ENCODE measurements at places on chromosomes 7 and 10. TPM values are rescaled to one million over a fixed set of nuclear protein-coding genes. Genes with fewer than 3 reads are reported as not detected.

GRCh38 chr10:60908031-60908430 is 36.0 kb downstream of the RHOBTB1 start:
- no peak for DNase-seq

DNA sequence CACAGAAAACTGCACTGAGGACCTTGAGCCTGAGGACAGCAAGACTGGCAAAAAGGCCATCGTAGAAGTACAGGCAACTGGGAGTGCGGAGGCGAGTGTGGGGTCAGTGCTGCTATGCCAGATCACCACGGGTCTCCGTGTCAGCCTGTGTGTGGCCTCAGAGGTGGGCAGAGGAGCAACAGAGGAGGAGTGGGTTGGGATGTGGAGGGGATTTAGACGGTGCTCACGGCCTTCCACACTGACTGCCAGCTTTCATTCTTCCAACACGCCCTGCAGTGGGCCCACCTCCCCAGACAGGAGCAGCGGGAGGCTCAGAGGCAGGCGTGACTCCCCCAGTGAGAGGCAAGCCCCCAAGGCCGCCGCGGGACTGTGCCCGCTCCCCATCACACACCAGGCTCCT is 17.0 kb upstream of the ZMIZ1 start:
- no peak for DNase-seq

DNA sequence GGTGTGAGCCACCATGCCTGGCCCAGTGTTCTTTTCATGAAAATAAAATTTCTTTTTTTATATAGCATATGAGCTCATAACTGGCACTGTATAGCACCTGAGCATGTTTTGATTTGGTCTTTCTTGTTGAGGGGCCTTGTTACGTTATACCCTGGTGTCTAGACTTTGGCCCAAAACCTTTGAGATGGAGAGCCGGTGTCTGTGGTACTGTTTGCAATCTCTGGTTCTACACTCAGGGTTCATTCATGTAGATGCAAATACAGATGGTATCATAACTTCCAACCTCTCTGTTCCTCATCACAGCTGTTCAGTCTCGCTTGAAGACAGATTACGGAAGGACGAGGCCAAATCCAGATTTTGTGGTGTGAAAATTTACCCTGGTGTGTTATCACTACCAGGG is at the start of gene TAS2R5:
TAS2R5 (plus strand) TSS at position 301 of the 400 bp plus-strand sequence. CDS start 145 bp downstream, outside the sequence.
- DNase-seq = no peak

DNA sequence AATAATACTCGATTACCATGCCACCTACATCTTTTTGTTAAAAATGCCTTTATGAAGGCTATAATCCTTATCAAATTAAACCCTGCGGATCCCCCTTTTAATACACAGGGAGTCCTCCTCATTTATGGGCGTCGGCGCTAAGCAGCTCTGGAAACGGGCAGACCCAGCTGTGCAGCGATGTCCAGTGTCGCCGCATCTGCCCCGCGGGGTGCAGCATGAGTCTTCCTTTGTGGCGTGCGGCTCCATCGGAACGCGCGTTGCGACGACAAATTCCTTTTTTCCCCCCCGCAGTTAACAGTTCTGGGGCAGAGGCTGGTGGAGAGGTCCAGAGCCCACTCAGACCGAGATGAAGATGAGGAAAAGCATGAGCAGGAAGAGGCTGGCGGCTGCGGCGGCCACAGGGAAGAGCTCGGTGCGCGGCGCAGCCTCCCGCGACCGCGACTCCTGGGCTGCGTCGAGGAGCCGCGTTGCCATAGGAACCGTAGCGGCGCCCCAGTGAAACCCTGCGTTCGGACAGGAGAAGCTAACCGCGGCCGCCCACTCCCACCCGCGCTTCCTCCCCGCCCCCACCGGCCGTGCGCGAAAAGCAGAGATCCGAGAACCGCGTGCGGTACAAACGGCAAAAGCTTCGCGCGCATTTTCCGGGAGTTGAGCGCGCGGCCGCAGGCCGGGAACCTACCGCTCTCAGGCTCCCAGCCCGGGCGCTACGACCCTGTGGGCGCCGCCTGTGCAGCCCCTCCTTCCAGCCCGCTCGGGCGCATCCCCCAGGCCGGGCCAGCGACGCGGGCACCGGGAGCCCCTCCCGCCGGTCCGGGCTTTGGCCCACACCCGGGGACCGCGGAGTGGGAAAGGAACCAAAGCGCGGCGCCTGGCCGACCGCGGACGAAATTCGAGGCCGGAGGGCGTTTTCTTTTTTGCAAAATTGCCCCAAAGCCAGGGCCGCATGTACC is 130.6 kb downstream of the SPAG6 start:
- peak; percentile 21 for DNase-seq

GRCh38 chr7:66211429-66211828 is 6.3 kb downstream of the TPST1 start:
- DNase-seq = no peak

GRCh38 chr7:20438694-20439376 is 108.1 kb downstream of the ITGB8 start:
- no peak for DNase-seq

- no peak for DNase-seq
These were observed 183.5 kb downstream of the CREB5 start for GRCh38 chr7:28595801-28596200.

The TAS2R3 gene
- total RNA-seq = 1.1 TPM

DNA sequence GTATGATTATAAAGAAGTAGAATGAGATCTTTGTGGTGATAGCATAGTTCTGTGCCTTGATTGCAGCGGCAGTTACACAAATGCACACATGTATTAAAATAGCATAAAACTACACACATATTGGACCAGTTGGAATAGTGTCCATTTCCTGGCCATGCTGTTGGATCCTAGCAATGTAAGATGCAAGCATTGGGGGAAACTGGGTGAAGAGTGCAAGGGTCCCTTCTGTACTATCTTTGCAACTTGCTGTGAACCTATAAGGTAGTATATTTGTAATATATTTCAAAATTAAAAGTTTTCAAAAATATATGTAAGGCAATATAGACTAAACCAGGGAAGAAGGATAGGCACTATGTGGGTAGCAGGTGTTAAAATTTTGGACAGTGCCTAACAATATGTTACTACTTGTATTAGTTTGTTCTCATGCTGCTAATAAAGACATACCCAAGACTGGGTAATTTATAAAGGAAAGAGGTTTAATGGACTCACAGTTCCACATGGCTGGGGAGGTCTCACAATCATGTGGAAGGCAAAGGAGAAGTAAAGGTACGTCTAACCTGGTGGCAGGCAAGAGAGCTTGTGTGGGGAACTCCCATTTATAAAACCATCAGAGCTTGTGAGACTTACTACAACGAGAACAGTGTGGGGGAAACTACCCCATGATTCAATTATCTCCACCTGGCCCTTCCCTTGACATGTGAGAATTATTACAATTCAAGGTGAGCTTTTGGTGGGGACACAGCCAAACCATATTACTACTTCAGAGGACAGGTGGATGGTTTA is 71.4 kb downstream of the RGS10 start:
- DNase-seq = no peak
